SIG-M5 (cell line): ENCODE measurements at places on chromosomes 6 and 20.

DNA sequence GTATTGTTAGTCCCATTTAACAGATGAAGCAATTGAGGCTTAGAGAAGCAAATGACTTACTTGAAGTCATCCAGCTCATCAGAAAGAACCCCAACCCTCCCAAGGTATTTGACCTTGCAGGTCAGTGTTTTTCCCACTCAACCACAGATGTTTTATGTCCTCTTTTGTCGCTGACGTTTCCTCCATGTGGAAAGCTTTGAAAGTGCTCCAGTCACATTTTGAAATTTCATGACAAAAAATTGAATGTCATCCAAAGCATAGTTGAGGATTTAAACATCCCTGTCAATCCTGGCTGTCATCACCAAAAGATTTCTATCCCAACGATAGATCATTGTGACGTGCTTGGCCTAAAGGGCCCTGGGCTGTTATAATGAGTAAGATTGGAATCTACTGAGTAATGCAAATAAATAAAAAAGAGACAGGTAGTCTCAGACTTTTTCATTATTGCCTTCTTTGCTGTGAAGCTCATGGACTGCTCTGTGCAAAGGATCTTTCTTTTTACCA is 102.7 kb downstream of the TSHZ2 start:
- DNase-seq: no peak

DNA sequence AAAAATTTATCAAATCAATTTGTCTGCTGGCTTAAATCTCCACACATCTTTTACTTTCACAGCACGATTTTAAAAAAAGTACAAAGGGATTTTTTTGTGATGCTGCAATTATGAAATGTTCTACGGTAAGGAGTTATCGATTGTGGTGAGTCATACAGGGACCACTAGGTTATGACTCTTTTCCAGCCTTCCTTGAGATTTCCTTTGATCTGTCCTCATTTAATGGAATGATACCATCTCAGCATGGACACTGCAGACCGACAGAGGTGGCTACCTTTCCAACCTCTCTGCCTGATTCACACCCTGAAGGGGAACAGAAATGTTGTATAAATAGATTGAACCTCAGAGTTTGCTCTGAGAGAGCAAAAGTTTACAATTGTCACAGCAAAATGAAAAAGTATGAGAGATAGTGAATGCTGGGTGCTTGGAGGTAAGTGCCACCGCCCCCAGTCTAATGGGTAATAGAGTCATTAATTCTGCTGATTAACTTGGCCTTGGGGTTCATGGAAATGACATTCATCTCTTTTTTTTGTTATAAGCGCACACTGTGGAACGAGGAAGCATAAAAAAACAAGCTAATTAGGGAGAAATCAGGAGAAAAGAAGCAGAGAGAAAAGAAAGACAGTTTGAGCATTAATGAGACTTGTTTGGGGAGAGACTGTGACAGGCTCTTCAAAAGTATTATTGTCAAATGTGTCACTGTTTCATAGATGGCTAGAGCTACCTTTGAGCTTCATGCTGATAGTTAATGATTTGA is 306.0 kb downstream of the RNF144B start:
- DNase-seq: no peak

DNA sequence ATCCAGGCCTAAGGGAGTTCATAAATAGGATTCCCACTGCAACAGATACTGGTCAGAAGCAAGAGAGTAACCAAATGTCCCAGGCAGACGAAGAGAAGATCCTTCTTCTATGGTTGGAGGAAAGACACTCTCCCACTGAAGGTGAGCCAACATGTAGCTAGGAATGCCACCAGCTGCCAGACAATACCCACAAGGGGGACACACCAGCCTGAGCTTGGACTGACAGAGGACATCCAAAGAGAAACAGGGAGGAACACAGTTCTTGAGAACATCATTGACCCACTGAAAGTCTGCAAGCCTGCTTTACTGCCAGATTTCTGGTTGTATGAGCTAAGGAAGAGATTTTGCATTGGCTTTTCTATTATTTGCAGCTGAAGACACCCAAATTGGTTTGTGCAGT is 80.1 kb downstream of the PXDC1 start:
- no peak for DNase-seq

DNA sequence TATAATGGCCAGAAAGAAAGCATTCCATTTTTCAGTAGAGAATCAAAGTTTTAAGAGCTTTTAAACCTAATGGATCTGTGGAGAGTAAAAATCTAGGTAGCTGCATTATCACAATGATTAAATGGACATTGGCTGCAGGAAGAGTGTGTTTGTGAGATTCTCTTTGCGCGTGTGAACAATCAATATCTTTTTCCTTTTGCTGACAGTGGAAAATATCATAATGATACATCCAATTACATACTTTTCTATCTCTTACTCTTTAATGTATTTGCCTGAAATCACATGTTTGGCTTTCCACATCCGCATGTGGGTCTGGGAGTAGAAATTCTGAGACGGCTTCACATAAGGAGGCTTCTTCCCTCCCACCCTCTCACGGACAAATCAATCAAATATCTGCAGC is 69.8 kb upstream of the DUSP22 start:
- DNase-seq: no peak

GRCh38 chr6:135213616-135214015 is 32.5 kb downstream of the MYB start:
- DNase-seq: no peak

- no peak for DNase-seq
Observed at GRCh38 chr6:153018355-153018754, 15.8 kb upstream of the MTRF1L start.

- no peak for DNase-seq
Observed at GRCh38 chr6:168030218-168030746, 32.8 kb downstream of the KIF25 start.

DNA sequence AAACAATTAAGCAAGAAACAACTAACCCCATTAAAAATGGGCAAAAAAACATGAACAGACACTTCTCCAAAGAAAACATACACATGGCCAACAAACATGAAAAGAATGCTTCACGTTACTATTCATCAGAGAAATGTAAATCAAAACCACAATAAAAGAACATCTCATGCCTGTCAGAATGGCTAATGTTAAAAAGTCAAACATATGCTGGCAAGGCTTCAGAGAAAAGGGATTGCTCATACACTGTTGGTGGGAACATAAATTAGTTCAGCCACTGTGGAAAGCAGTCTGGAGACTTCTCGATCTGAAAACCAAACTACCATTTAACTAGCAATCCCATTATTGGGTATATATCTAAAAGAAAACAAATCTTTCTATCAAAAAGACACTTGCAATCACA is 217.5 kb downstream of the TINAG start:
- no peak for DNase-seq

GRCh38 chr20:35729836-35730582 is 12.1 kb downstream of the RBM39 start:
- no peak for DNase-seq
